ENCODE measurements at places on chromosomes 1 and 21.

DNA sequence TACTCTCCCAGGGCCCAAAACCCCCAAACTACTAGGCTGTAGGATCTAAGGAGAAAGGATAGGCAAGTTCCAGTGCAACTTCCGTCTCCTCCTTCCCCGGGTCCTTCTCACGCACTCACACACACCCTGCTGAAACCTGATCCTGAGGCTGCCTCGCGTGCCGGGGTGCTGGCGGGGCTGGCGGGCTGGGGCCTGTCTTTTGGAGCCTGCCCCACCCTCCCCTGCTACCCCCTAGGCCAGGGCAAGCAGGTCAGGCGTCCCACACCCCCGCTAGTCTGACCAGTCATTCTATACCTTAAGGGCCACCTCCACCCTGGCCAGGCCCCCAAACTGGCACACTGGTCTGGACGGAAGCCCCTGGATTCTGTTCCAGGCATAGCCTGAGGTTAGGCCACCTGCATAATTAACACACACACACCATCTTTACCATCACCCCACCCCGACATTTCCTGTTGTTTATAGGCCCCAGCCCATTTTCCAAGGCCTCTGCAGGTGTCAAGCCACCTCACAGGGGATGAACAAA, 48.3 kb upstream of the ARTN start:
- DNase-seq, result no peak

GRCh38 chr1:205666372-205667166, 13.7 kb downstream of the SLC45A3 start:
- DNase-seq, result no peak

DNA sequence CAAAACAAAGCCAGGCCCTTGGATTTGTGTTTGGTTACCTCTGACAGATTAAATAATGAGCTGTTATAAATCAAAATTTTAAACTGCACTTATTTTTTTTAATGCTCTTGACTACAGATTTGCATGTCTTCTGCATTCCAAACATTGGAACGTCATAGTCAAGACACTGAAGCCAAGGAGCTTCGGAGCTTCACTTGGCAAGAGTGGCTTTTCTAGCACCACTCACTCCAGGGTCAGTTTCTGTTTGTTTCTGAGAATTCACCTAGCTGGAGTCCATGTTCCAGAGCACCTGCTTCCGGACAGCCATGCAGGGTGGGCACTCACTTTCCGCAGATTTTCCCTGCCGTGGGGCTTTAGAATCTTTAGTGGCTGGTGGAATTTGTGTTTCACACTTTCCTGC, 202.9 kb downstream of the ZP4 start:
- DNase-seq, result no peak

- DNase-seq, result no peak
Observed at GRCh38 chr1:67241200-67241746, 66.4 kb upstream of the IL12RB2 start.

- DNase-seq, result no peak
Observed at GRCh38 chr1:197355248-197355995, 87.4 kb downstream of the CRB1 start.

GRCh38 chr1:29914936-29915335, 678.6 kb downstream of the PTPRU start:
- no peak for DNase-seq

Data from T-helper 9 cell (primary cell).